Fibroblast of lung (primary cell): ENCODE measurements at places on chromosomes 4 and X. TPM values are rescaled to one million over a fixed set of nuclear protein-coding genes. Genes with fewer than 3 reads are reported as not detected.

DNA sequence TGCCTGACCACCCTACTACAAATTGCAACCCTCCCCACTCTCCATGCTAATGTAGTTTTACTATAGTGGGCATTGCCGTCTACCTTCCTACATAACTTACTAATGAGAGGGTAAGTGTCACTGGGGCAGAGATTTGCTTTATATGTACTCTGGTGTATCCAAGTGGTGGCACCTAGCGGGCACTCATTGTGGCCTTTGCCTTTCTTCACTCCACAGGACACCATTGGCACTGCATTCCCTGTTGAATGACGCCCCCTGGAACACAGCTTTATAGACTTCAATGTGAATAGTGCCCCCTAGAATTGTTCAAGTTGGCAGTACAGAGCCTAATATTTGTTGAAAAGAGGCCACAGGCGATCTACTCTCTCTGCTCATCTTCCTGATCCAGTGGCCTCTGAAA lies 215.8 kb downstream of the MID1IP1 start:
- H3K36me3 ChIP-seq: no peaks in the 10 kb centered on the region
- no peaks in the 10 kb centered on the region for H3K4me1 ChIP-seq
- no peak overlapping the region for H3K4me3 ChIP-seq

DNA sequence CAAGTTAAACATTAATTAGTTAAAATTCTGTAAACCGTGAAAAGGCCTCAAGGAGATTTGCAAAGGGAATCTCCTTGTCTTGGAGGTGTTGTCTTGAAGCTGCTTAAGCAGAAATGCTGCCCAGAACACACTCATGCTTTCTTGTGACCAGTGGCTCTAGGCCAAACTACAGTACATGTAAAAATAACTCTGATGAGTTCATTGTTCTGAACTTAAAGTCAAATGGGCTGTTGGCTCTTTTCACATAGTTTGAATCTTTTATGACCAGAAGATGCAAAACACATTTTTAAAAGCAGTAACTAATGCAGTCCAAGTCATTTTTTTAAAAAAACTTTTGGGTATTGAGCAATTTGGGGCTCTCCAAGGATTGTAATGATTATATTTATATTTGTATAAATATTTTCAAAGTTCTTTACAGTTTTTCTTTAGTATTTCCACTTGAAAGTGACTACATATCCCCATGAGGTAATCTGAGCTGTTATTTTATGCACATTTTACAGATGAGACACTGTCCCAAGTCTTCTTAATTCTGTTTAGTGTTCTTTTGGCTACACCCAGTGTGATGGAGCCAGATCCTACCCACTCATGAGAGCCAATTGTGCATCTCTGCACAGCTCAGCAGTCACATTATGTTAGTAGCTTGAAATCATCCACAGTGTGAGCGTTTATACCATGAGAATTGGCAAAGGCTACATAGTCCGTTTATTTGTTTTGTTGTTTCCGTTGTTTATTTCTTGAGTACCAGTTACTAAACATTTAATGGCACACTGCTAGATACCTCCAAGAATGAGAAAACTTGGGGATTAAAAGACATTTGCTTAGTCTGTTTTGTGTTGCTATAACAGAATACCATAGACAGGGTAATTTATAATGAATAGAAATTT lies 112.8 kb upstream of the ATXN3L start:
- no peaks in the 10 kb centered on the region for H3K27me3 ChIP-seq
- H3K4me1 ChIP-seq: peaks cover 5% of the 10 kb centered on the region
- no peaks in the 10 kb centered on the region for H3K36me3 ChIP-seq
- H3K4me3 ChIP-seq: no peak overlapping the region
- peak; percentile 98 for DNase-seq

GRCh38 chr4:26955241-26955640 lies 94.6 kb downstream of the STIM2 start:
- H3K27me3 ChIP-seq: no peaks in the 10 kb centered on the region
- no peak overlapping the region for H3K27ac ChIP-seq
- DNase-seq: no peak
- peaks cover 2% of the 10 kb centered on the region for H3K36me3 ChIP-seq
- H3K4me3 ChIP-seq: no peak overlapping the region

Gene MOSPD2
- 22.6 and 30.2 TPM in 2 replicates for polyA plus RNA-seq

Gene TMPRSS11D
- polyA plus RNA-seq: not detected in 2 replicates

Gene F11
- not detected in 2 replicates for polyA plus RNA-seq
